ENCODE measurements at places on chromosomes 3 and 15. TPM values are rescaled to one million over a fixed set of nuclear protein-coding genes. Genes with fewer than 3 reads are reported as not detected.

Gene SLC12A1
- total RNA-seq: not detected

Gene INTS14
- 34.6 TPM for total RNA-seq

Gene GSK3B
- 34.6 TPM for total RNA-seq

Gene TMCO5A
- total RNA-seq: not detected

Gene CYP8B1
- not detected for total RNA-seq
